Stimulated activated CD4-positive, alpha-beta T cell treated with anti-CD3 and anti-CD28 coated beads, Interleukin-4, amount 100 ng/mL, for 4 hours (primary cell): ENCODE measurements at places on chromosomes 12 and 14.
A peak's percentile ranks its signal among the peaks of the same experiment; 100 is the strongest.

DNA sequence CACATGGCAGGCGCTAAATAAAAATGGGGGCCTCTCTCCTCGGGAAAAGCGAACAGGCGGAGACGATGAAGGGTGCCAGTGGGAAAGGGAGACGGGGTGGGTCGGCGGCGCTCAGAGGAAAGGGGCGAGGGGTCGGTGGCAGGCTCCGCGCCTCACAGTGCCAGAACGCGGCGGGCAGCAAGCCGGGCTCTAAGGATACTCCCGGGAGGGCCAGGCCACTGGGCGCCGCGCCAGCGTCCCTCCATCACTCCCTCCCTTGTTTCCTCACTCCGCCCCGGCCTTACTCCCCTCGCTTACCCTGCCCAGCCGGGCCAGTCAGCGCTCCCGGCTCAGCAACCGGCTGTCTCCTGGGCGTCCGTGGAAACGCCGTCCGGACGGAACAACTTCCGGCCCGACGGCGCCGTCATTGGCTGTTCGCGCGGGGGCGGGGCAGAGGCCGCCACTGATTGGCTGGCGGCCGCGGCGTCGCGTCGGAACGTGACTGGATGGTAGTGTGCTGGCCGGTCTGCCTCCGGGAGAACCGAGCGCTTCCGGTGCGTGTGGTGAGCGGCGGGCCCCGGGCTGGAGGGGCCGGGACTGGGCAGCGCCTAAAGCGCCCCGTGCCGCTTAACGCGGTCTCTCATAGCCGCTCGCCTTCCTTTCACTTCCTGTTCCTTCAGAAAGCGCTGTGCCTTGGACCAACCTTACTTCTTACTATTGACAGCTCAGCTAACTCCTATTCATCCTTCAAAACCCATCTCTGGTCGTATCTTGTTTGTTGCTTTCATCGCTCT, 53.0 kb downstream of the SLC25A47 start:
- DNase-seq: peak; percentile 90

- DNase-seq: no peak
These were observed 7.1 kb upstream of the SNRPF start for GRCh38 chr12:95851606-95852005.

DNA sequence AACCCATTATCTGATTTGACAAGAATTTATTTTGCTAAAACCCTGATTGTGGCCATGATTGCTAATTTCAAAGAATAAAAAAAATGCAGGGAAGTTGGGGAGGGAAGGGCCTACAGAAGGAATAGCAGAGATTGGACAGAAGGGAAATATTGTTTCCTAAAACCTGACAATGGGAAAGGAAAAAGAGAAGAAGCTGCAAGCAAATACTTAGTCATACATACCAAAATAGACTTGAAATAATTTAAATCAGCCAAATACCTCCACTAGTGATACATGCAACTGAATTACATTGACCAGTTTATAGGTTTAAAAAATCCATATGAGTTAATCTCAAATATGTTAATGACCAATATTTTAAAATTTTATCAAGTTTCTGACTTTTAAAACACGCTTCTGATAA, 75.1 kb downstream of the PELI2 start:
- DNase-seq: no peak

GRCh38 chr12:106147956-106148355, 9.2 kb upstream of the NUAK1 start:
- DNase-seq: no peak

- no peak for DNase-seq
These were observed 45.5 kb downstream of the RIC8B start for GRCh38 chr12:106819991-106820390.
